WERI-Rb-1 (cell line): ENCODE measurements at places on chromosomes 5 and 9.

GRCh38 chr5:106314221-106314824 is 1356.4 kb downstream of the EFNA5 start:
- DNase-seq: no peak

GRCh38 chr9:91146391-91147019 is 215.2 kb downstream of the AUH start:
- no peak for DNase-seq

DNA sequence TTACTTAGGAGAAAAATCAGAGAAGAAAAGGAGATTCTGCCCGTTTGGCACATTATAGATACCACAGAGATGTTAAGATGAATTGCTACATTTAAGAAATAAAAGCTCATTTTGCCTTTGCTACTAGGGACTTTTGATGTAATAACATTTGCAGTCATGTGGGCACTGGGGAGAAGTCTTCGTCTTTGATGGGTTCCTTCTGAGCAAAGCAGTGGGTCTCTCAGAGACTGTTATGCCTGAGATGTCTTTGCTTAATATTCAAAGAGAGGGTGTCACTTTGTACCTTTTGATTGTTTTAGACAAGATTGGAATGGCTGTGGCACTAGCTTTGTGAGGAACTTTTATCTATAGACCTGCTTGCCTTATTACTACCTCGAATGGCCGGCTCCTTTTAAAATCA is 25.0 kb downstream of the SLC25A25 start:
- DNase-seq: no peak

DNA sequence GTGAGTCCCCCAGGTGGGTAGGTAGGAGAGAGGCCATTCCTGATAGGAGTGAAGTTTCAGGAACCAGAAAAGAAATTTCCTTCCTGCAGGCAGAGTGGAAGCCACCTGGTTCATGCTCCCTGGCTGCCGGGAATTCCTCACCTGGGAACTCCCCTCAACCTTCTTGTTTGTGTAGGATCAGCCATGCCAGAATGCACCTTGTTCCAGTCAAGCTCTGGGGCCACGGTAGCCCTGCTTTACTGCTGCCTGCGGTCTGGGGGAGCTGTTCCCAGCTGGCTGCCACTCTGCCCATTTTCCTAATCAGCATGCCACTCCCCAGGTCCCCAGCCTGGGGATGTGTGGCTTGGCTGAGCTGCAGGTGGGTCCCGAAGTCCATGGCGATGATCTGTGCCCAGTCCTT is 18.7 kb upstream of the B4GALT1 start:
- DNase-seq: no peak

- DNase-seq: no peak
These were observed 35.2 kb downstream of the INSYN2B start for GRCh38 chr5:169944922-169945680.

DNA sequence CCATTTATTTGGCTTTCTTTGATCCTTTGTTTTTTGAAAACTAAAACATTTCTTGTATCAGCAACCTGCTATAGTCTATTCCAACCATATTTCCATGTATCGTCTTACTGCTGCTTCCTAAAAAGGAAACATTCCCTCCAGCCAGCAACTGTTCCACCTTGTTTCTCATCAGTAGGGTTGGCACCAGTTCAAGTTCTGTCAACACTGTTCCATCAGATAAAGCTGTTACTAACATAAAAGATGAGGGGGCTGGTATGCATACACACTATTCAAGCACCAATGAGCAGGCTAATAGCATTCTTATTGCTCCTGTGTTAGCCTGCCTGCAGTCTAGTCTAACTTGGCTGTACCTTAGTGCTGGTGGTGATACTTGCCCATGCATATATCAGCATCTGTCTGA is 178.3 kb downstream of the CWC27 start:
- DNase-seq: no peak

GRCh38 chr5:179233909-179234562 is 111.2 kb downstream of the ADAMTS2 start:
- no peak for DNase-seq

DNA sequence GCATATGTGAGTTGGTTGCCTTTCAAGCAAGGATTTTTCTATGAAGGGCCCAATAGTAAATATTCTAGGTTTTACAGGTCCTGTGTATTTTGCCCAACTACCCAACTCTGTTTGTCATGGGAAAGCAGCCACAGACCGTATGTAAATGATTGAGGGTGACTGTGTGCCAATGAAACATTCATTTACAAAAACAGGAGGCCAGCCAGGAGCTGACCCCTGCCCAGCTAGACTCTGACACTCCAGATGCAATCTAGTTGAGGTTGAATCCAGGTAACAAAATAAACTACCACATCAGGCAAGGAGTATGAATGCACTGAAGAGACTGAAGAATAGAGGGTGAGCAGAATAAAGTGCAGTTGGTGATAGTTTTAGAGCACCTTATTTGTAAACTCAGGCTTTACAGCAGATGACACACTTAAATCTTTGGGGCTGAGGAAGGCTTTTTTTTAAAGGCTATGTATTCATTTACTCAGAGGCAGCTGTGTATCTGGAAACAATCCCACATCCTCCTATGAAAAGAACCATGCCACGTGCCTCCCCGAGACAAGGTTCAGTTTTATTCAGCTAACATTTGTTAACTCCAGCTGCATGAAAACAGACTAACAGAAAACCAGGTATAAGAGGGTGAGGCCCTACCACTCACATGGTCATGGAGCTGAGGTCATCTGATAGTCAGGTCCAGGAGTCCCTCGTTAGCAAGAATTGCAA is 60.7 kb downstream of the SLC1A1 start:
- DNase-seq: no peak

DNA sequence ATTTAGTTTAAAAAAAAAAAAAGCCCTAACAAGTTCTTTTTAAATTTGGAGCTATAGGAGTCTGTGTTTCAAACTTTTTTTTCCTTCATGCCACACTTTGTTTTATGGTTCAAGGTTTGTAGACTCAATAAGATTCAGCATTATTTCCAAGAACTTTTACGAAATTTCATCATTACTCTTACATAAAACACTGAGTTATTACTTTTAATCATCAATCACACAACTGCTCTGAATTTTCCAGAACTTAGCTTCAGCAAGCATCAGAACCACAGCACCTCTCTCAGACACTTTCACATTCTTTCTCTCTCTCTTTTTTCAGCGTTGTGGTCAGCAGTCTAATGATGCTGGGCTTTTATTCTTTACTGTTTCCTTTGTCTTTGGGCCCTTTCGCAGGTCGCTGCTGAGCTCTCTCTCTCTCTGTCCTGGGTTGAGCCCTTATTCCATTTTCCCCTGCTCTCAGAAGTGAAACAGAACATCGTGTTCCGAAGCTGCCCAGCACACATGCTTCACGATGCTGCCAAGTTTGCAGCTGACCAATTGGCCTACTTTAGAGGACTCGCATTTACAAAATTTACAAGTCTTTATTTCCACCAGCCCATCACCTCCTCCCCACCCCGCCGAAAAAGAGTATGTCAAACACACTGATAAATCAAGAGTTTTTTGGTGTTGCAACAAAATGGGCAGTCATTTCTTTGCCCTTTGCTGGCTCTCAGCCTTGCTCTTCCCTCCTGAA is 44.6 kb upstream of the PIK3R1 start:
- no peak for DNase-seq

DNA sequence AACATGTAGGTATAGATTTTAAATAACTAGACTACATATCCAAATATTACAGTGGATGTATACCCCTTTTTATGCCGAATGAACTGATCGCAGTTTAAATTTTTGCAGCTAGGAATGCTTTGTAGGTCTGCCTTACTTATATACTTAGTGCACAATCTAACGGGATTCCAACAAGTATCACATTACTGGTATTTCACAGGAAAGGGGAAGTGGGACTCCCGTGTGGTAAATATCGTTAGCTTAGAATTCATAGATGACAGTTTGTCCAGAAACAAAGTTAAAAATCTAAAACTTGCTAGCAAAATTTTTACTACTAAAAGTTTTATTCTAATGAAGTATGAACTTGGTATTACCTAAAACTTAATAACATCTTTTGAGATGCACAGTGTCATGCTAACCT is 193.5 kb upstream of the TLX3 start:
- no peak for DNase-seq

GRCh38 chr5:174229514-174230370 is 184.2 kb downstream of the NSG2 start:
- no peak for DNase-seq
